ENCODE measurements at places on chromosomes 11 and 22. TPM values are rescaled to one million over a fixed set of nuclear protein-coding genes. Genes with fewer than 3 reads are reported as not detected.

OR6A2 gene
- not detected for total RNA-seq

KLHL35 gene
- not detected for total RNA-seq

CPT1A gene
- total RNA-seq: 34.2 TPM

DNA sequence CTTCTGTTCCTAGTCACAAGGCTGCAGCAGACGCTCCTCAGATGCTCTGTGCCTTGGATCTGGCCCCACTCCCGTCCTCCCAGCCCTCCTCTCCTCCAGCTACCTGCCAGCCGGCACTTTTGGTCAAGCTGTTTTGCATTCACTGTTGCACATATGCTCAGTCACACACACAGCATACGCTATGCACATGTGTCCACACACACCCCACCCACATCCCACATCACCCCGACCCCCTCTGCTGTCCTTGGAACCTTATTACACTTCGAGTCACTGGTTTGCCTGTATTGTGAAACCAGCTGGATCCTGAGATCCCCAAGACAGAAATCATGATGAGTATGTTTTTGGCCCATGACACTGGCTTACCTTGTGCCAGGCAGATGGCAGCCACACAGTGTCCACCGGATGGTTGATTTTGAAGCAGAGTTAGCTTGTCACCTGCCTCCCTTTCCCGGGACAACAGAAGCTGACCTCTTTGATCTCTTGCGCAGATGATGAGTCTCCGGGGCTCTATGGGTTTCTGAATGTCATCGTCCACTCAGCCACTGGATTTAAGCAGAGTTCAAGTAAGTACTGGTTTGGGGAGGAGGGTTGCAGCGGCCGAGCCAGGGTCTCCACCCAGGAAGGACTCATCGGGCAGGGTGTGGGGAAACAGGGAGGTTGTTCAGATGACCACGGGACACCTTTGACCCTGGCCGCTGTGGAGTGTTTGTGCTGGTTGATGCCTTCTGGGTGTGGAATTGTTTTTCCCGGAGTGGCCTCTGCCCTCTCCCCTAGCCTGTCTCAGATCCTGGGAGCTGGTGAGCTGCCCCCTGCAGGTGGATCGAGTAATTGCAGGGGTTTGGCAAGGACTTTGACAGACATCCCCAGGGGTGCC is 109.8 kb downstream of the BCR start:
- peak; percentile 53 for DNase-seq
- no peak overlapping the region for H3K4me3 ChIP-seq
- H3K4me1 ChIP-seq: peaks cover 16% of the 10 kb centered on the region
- peak overlapping the region; percentile 59 for H3K27ac ChIP-seq
- peaks cover 2% of the 10 kb centered on the region for H3K27me3 ChIP-seq

DNA sequence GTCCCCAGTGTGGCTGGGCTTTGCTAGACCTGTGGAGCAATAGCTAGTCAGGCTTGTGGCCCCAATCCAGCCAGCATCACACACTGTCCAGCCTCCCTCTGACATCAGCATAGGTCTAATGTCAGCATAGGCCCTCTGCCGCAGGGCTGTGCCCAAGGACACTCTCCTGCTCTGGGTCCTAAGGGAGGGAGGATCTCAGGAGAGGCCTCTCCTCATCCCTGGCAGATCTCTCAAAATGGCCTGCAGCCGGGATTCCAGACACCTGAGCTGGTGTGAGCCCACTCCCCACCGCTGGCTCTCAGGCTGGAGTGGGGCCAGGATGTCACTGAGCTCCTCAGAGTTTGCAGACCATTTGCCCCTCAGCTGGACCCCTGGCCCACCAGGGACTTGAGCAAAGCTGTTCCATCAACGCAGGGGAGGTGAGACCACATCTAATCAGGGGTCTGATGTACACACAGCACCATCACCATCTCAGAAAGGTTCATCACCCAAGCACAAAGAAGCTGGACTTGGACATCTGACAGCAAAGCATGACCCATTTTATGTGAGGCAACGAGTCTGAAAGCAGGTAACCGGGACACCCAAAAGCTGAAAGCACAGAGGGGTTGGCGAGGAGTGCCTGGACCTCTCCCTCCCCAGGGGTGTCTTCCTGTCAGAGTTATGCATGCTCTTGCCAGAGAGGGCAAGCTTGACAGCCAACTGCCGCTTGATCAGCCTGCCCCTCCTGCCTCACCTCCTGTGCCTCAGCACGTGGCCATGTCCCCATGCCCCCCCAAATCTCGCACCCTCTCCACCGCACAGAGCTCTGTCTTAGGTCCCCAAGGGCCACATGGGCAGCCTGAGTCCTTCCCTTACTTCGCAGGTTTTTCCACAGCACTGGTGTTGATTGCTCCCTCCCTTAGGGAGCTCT is 69.7 kb upstream of the SEPTIN5 start:
- peaks cover 18% of the 10 kb centered on the region for H3K27me3 ChIP-seq
- no peak overlapping the region for H3K27ac ChIP-seq
- H3K36me3 ChIP-seq: peaks cover 9% of the 10 kb centered on the region
- H3K4me1 ChIP-seq: no peaks in the 10 kb centered on the region

GRCh38 chr22:40204321-40205116 is 26.8 kb downstream of the TNRC6B start:
- no peaks in the 10 kb centered on the region for H3K36me3 ChIP-seq
- DNase-seq: peak; percentile 69
- H3K4me1 ChIP-seq: peaks cover 38% of the 10 kb centered on the region

GRCh38 chr22:23276656-23277582 is 96.6 kb downstream of the BCR start:
- DNase-seq: no peak
- H3K4me3 ChIP-seq: no peak overlapping the region
- no peaks in the 10 kb centered on the region for H3K36me3 ChIP-seq

DNA sequence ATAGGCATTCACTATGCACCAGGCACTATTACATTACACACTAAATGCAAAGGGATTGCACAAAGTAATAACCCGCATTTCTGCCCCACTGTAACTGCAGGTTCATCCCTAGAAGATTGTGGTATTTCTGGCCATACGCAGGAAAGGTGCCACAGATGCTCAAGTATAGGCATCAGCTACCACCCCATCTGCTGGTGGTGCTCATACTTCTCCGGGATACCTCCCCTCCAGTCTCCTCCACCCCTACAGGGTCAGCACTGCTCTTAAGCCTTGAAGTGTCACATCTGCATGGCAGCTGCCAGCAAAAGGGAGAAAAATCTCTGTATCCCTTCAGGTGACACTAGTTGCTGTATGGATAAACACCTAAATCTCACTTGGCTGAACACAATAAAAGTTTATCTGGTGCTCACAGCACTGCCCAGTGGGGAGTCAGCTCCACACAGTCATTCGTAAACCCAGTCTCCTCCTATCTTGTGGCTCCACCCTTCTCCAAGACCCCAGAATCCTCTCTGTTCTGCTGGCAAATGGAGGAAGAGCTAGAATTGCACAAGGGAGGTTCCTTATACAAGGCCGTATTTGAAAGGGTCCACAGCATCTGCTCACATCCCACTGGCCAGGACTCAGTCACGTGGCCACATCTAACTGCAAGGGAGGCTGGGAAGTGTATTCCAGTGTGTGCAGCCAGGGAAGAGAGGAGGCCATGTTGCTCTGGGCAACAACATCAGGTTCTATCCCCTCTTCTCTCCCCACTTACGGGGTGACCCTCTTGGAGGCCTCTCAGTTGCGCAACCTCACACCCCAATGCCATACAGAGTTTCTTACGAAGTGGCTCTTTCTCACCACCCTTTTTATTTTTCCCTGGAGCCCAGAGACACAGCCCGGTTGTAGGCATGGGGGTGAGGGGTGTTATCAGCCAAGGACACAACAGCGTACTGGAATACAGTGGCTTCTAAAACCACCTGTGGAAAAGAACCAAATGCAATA is 114.7 kb downstream of the BUD13 start:
- no peaks in the 10 kb centered on the region for H3K4me1 ChIP-seq
- no peak overlapping the region for H3K4me3 ChIP-seq

DNA sequence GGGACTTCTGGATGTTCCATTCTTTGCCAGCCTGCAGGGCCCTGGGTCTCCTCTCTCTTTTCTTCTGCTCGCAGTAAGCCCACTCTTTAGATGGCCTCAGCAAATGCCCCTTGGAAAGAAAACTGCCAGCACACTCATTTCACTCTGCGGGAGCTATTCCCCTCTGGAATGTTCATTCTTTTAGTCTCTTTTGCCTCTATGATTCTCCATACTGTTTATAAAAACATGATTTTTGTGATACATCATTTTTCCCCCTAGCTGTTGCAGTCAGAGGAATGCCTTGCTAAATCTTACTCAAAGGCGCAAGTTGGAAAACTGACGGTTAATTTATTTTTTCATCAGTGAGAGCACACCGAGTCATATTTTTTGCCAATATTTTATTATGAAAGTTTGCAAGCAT is 184.9 kb downstream of the SNX19 start:
- H3K27me3 ChIP-seq: peaks cover 4% of the 10 kb centered on the region
- no peak overlapping the region for H3K27ac ChIP-seq
- peaks cover 50% of the 10 kb centered on the region for H3K36me3 ChIP-seq
- no peak overlapping the region for H3K4me3 ChIP-seq
- H3K4me1 ChIP-seq: peaks cover 36% of the 10 kb centered on the region
